ENCODE measurements at places on chromosomes 13 and 19.

DNA sequence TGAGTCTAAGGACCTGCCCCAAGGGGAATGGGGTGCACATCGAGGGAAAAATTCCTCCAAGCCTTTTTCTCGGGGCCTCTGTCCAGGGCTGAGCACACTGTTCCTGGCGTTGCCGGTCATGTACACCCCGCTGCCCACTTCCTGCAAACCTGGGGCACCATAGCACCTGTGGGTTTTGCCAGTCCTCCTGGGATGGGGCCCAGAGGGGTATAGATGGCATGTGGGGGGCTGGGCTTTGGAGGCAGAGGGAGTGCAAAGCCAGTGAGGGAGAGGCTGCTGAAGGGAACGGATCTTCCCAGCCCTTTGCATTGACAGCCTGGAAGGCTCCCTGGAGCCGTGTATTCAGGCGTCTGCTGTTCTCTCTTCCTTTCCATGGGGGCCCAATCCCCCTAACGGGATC, 187.3 kb downstream of the ZNF536 start:
- H3K27me3 ChIP-seq = no peaks in the 10 kb centered on the region
- no peak for DNase-seq
- no peaks in the 10 kb centered on the region for H3K36me3 ChIP-seq
- H3K4me3 ChIP-seq = no peak overlapping the region
- no peak overlapping the region for H3K27ac ChIP-seq

DNA sequence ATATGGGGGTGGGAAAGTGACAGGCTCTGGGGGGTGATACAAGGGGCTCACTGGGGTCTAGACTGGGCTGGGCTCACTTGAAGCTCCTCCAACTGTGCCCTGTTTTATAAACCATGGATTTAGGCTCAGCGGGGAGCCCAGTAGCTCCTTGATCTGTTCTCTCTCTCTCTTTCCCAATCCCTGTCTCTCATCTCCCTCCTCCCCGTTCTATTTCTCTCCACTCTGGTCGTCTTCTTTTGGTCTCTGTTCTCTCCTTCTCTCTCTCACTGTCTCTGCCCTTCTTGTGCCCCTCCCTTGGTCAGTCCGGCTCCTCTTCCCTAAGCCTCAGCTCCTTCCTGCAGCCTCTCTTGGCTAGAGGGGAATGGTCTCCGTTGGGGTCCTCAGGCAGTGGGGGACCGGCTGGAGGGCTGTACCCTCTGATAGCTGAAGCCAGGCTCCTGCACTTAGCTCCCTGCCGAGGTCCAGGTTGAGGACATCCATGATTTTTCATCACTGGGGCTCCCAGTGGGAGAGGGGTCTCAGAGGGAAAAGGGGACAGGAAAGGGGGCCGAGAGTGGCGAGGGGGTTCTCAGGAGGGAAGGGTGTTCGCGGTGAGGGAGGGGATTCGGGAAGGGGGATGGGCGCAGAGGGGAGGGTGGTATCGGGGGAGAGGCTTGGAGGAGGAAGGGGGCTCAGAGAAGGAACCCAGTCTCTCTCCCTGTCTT, 8.5 kb downstream of the UNC13A start:
- no peak for DNase-seq
- no peaks in the 10 kb centered on the region for H3K36me3 ChIP-seq
- peaks cover 27% of the 10 kb centered on the region for H3K27me3 ChIP-seq

GRCh38 chr19:35395382-35396199, 24.7 kb downstream of the GPR42 start:
- H3K4me1 ChIP-seq = no peaks in the 10 kb centered on the region
- no peak overlapping the region for H3K4me3 ChIP-seq
- H3K36me3 ChIP-seq = no peaks in the 10 kb centered on the region
- no peaks in the 10 kb centered on the region for H3K27me3 ChIP-seq

DNA sequence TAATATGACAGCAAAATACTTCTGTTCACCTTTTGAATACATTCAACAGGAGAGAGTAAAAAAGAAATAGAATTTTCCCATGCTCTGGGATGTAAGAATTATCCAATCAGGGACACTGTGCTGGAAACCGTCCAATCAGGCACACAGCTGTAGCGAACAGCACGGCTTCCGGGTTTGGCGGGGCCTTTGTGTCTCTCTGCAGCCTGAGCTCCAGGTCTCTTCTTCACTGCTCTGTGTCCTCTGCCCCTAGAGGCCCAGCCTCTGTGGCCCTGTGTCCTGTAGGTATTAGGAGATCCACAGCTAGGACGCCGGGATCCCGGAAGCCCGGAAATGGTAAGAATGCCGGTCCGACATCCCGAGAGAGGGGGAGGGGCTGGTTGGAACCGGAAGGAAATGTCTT, 92.7 kb downstream of the ZNF737 start:
- no peaks in the 10 kb centered on the region for H3K27me3 ChIP-seq
- no peaks in the 10 kb centered on the region for H3K4me1 ChIP-seq
- H3K36me3 ChIP-seq = no peaks in the 10 kb centered on the region
- no peak overlapping the region for H3K27ac ChIP-seq

- H3K27ac ChIP-seq = no peak overlapping the region
- H3K4me1 ChIP-seq = no peaks in the 10 kb centered on the region
- H3K36me3 ChIP-seq = no peaks in the 10 kb centered on the region
These were observed 57.0 kb downstream of the SLC10A2 start for GRCh38 chr13:103009051-103009840.

DNA sequence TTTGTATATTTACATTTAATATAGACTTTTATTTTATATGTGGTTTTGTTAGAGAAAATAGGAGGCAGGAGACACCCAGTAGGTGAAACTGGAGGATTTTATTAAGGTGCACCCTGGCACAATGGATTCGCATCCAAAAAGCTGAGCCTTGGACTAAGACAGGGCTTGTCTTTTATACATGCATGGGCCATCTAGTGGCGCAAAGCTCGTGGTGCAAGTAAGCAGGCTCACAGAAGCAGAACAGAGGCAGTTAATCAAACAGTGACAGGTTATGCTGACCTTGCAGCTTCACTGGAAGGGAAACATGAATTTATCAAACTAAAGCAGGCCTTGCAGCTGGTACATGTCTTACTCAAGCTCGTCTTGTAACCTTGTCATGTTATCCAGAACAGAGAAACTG, 58.8 kb upstream of the ZNF681 start:
- no peak overlapping the region for H3K4me3 ChIP-seq
- no peaks in the 10 kb centered on the region for H3K4me1 ChIP-seq
- H3K36me3 ChIP-seq = no peaks in the 10 kb centered on the region

GRCh38 chr19:12331211-12331941, 2.1 kb downstream of the ZNF563 start:
- peaks cover 23% of the 10 kb centered on the region for H3K4me1 ChIP-seq
- DNase-seq = peak; percentile 3
- H3K27ac ChIP-seq = no peak overlapping the region
- peak overlapping the region; percentile 35 for H3K4me3 ChIP-seq
- H3K27me3 ChIP-seq = no peaks in the 10 kb centered on the region
- no peaks in the 10 kb centered on the region for H3K36me3 ChIP-seq

GRCh38 chr13:99014522-99014921, 36.7 kb upstream of the DOCK9 start:
- no peak for DNase-seq
- no peak overlapping the region for H3K4me3 ChIP-seq
- H3K36me3 ChIP-seq = no peaks in the 10 kb centered on the region
- peaks cover 35% of the 10 kb centered on the region for H3K4me1 ChIP-seq
- no peaks in the 10 kb centered on the region for H3K27me3 ChIP-seq
- no peak overlapping the region for H3K27ac ChIP-seq

DNA sequence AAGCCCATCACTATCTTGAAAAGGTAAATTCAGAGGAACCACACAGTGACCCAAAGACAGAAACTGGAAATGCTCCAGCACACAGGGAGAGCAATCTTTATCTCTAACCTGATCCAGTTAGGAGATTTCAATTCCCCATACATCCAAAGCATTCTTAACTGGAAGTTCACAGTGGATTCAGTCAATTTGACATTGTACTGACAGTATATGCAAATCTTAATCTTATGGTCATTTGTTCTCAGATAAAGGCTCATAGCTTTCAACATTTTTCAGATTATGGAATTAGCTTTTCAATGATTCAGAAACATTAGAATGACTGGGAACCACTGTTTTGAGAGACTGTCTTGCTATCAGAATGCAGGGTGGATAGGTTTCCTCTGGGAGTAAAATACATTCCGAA, 1455.6 kb downstream of the OLFM4 start:
- no peak overlapping the region for H3K27ac ChIP-seq
- no peaks in the 10 kb centered on the region for H3K27me3 ChIP-seq
- no peak overlapping the region for H3K4me3 ChIP-seq
- H3K4me1 ChIP-seq = no peaks in the 10 kb centered on the region
- no peak for DNase-seq
- H3K36me3 ChIP-seq = no peaks in the 10 kb centered on the region

DNA sequence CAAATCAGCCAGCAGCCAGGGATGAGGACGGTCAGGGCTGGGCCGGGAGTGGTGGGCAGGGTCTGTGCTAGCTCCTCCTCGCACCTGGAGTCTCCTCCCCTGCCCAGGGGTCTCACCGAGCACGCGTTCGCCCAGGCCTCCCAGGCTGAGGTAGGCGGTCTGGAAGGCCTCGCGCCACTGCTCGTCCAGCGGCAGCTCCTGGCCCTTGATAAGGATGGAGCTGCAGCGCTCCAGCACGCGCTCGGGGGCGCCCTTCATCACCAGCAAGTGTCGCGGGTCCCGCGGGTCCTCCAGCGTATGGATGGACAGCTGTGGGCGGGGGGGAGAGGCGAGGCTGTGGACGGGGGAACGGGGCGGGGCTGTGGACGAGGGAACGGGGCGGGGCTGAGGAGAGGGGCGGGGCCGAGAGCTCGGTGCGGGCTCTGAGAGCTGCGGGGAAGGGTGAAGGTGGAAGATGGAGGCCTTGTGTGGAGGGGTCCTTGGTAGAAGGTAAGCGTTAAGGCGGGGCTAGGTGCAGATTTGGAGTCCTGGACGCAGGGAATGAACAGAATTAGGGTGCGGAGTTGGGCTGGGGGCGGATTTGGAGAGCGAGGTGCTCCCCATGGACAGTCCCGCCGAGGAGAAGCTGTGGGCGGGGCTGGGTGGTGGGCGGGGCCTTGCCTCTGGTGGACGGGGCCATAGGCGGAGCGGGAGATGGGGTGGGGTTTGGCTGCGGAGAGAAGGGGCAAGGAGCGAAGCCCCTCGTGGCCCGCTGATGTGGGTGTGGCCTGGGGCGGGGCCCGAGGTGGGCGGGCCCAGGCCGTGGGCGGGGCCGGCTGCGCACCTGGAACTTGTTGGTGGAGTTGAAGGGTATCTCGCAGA, 5.7 kb downstream of the ATP4A start:
- H3K27ac ChIP-seq = no peak overlapping the region
- H3K4me3 ChIP-seq = no peak overlapping the region
- peaks cover 8% of the 10 kb centered on the region for H3K4me1 ChIP-seq

GRCh38 chr19:4984438-4984990, 15.6 kb downstream of the KDM4B start:
- H3K4me3 ChIP-seq = no peak overlapping the region
- no peaks in the 10 kb centered on the region for H3K4me1 ChIP-seq
- no peak overlapping the region for H3K27ac ChIP-seq

DNA sequence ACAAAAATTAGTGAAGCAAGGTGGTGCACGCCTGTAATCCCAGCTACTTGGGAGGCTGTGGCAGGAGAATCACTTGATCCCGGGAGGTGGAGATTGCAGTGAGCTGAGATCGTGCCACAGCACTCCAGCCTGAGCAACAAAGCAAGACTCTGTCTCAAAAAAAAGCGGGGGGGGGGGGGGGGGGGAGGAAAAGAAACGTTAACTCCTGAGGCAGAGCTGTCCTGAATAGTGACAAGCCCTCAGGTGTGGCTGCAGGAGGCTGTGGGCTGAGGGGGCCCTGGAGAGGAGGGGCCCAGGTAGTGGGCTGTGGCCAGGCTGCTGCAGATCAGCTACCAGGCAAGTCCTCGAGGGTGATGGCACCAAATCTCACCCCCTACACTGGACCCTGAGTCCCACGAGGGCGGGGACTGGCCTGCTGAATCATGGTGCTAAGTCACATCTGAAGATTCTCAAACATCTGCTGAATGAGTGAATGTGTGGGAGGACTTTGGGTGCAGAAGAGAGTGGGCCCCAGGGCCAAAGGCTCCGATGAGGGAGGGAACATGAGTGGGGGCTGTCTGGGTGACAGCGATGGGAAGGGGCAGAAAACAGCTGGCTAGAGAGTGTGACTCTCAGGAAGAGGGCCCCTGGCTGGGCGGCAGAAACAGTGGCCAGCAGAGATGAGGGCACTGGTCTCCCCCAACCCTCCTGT, 24.6 kb upstream of the ATP1A3 start:
- no peaks in the 10 kb centered on the region for H3K27me3 ChIP-seq
- no peak overlapping the region for H3K4me3 ChIP-seq
- no peaks in the 10 kb centered on the region for H3K36me3 ChIP-seq
- H3K27ac ChIP-seq = no peak overlapping the region
- DNase-seq = no peak

- H3K27me3 ChIP-seq = no peaks in the 10 kb centered on the region
- peak; percentile 61 for DNase-seq
- H3K4me3 ChIP-seq = peak overlapping the region; percentile 77
- peak overlapping the region; percentile 95 for H3K27ac ChIP-seq
- no peaks in the 10 kb centered on the region for H3K36me3 ChIP-seq
These were observed 460 bp downstream of the KMT5C start for GRCh38 chr19:55339889-55340783.

DNA sequence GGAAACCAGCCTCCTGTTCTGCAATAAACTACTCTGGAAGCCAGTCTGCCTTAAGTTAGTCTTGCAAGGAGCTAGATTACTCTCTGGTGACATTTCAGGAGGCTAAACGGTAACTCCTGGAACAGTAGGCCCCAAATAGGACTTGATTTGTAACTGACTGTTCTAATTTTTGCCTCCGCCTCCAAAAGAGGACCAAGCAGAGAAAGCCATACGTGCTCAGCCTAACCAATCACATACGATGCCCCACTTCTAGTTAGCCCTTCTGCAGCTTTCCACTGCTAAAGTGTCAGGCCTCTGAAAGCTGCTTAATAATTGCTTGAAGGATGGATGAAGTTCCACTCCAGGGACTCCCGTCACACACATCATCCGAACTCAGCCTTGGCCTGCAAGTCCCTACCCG, 744 bp downstream of the ZNF805 start:
- DNase-seq = no peak
- H3K4me1 ChIP-seq = peaks cover 27% of the 10 kb centered on the region
- no peaks in the 10 kb centered on the region for H3K27me3 ChIP-seq
- peak overlapping the region; percentile 85 for H3K4me3 ChIP-seq
- H3K27ac ChIP-seq = peak overlapping the region; percentile 94

All from CD8-positive, alpha-beta memory T cell (primary cell).